ENCODE measurements at places on chromosomes 13 and 19. TPM values are rescaled to one million over a fixed set of nuclear protein-coding genes. Genes with fewer than 3 reads are reported as not detected.
A peak's percentile ranks its signal among the peaks of the same experiment; 100 is the strongest.

CDC37 gene
- 149 TPM for total RNA-seq

DNA sequence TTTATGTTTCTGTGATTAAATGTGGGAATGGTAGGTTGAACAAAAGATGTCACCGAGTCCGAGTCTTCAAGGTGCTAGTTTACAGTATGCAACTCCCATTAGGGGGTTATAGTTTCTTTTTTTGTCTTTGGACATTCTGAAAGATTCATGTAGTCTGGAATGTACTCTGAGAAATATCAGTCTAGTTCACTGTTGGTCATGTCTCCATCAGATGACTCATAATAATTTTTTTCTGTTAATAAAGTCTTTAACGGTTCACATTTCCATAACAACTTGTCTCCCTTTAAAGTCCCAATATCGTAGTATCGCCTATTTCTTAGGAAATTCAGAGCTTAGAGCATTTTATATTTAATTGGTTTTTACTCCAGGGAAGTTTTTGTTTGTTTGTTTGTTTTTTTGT lies 13.5 kb upstream of the ESD start:
- H3K4me1 ChIP-seq: no peaks in the 10 kb centered on the region
- H3K4me3 ChIP-seq: no peak overlapping the region
- no peak for DNase-seq
- H3K27ac ChIP-seq: no peak overlapping the region
- no peaks in the 10 kb centered on the region for H3K36me3 ChIP-seq

- H3K27me3 ChIP-seq: peaks cover 64% of the 10 kb centered on the region
- no peaks in the 10 kb centered on the region for H3K36me3 ChIP-seq
- H3K4me3 ChIP-seq: no peak overlapping the region
- no peak for DNase-seq
Observed at GRCh38 chr13:78606471-78607408, 3.4 kb upstream of the POU4F1 start.

C19orf67 gene
- not detected for total RNA-seq

DNA sequence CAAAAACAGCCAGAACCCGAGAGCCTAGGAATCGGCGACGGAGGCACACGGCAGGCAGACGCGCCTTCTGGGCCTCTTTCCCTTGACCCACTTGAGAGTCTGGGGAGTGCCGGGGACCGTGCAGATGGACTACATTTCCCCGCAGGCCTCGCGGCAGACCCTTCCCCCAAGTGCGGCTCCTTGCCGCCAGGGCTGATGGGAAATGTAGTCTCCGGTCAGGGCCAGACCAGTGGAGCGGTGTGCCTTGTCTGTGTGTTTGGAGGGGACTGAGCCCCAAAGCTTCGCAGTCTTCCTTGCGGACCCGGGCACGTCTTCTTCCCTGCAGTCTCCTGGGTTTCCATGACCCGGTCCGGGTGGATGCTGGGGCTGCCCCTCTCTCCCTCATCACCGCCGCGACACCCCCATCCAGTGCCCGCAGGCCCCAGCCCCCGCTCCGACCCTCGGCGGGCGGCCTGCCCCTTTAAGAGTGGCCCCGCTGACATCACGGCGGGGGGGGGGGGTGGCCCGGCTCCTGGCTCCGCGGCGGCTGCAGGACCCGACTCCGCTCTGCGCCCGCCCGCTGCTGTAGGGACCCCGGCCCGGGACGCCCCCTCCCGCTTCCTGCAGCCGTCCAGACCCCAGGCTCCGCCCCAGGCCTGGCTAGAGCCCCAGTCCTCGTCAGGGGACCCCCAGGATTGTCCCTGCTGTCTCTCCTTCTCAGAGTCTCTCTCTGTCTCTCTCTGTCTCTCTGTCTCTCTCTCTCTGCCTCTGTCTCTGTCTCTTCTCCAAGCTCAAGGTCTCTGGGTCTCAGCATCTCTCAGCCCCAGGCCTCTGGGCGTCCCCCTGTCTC lies 758 bp upstream of the CACNG7 start:
- H3K27ac ChIP-seq: no peak overlapping the region
- H3K4me3 ChIP-seq: no peak overlapping the region
- no peaks in the 10 kb centered on the region for H3K4me1 ChIP-seq
- peaks cover 25% of the 10 kb centered on the region for H3K27me3 ChIP-seq
- peak; percentile 2 for DNase-seq

GRCh38 chr19:34461375-34462100 lies 20.0 kb upstream of the WTIP start:
- no peak for DNase-seq
- H3K36me3 ChIP-seq: peaks cover 76% of the 10 kb centered on the region
- H3K4me3 ChIP-seq: no peak overlapping the region
- H3K27ac ChIP-seq: no peak overlapping the region
- H3K27me3 ChIP-seq: no peaks in the 10 kb centered on the region

GRCh38 chr13:30880856-30881155 lies 25.3 kb upstream of the MEDAG start:
- DNase-seq: no peak
- no peak overlapping the region for H3K27ac ChIP-seq
- no peak overlapping the region for H3K4me3 ChIP-seq
- no peaks in the 10 kb centered on the region for H3K27me3 ChIP-seq
- no peaks in the 10 kb centered on the region for H3K4me1 ChIP-seq

- no peak overlapping the region for H3K4me3 ChIP-seq
- no peak for DNase-seq
- H3K36me3 ChIP-seq: no peaks in the 10 kb centered on the region
- no peaks in the 10 kb centered on the region for H3K4me1 ChIP-seq
- no peaks in the 10 kb centered on the region for H3K27me3 ChIP-seq
Observed at GRCh38 chr13:60019119-60019993, 144.4 kb downstream of the DIAPH3 start.

GRCh38 chr19:1473085-1473851 lies 5.7 kb downstream of the C19orf25 start:
- H3K4me3 ChIP-seq: no peak overlapping the region
- H3K36me3 ChIP-seq: no peaks in the 10 kb centered on the region
- peaks cover 33% of the 10 kb centered on the region for H3K27me3 ChIP-seq
- no peak for DNase-seq
- H3K27ac ChIP-seq: no peak overlapping the region
- peaks cover 42% of the 10 kb centered on the region for H3K4me1 ChIP-seq

GRCh38 chr13:57311009-57311586 lies 144.1 kb downstream of the PRR20E start:
- DNase-seq: no peak
- no peaks in the 10 kb centered on the region for H3K36me3 ChIP-seq

DNA sequence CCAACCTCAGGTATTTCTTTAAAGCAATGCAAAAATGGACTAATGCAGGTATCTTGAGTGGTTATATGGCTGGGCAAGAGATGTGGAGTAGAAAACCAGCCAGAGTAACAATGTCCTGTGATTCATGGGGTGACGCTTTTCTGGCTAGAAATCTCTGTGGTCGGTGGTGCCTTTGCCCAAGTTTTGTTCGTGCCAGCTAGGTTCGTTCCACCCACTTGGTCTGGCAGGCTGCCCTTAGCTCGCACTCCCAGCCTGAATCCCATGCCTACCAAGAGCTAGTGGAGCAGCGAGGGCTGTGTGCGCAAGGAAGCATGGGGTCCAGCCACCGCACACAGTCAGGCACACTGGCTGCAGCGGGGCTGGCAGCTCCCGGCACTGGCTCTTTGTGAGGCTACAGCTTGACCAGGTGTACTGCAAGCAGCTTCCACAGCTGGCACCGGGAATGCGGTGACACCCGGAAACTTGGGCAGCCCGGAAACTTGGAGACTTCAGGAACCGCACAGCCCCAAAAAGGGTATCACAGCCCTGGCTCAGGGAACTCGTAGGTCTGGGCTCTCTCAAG lies 349.6 kb upstream of the PCDH20 start:
- H3K4me3 ChIP-seq: no peak overlapping the region
- H3K27me3 ChIP-seq: no peaks in the 10 kb centered on the region
- H3K27ac ChIP-seq: no peak overlapping the region
- H3K36me3 ChIP-seq: no peaks in the 10 kb centered on the region

DNA sequence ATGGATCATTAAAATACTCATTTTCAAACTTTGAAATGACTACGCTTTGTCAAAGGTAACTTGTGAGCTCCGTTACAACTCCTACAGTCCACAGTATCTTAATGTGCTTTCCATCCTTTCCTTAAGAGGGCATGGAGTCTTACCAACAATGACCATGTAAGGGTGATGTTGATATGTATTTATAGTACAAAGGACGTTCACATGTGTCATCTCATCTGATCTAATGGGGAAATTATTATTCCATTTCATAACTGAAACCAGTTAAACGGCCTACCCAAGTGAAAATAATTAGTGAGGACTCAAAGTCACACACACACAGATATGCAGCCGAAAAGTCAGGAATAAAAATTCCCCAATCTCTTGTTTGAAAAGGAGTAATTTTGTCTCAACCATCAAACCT lies 9.6 kb downstream of the USP12 start:
- H3K27ac ChIP-seq: no peak overlapping the region
- DNase-seq: no peak
- no peaks in the 10 kb centered on the region for H3K36me3 ChIP-seq

ZNF540 gene
- 9.7 TPM for total RNA-seq

WTIP gene
- total RNA-seq: 15.2 TPM

DNA sequence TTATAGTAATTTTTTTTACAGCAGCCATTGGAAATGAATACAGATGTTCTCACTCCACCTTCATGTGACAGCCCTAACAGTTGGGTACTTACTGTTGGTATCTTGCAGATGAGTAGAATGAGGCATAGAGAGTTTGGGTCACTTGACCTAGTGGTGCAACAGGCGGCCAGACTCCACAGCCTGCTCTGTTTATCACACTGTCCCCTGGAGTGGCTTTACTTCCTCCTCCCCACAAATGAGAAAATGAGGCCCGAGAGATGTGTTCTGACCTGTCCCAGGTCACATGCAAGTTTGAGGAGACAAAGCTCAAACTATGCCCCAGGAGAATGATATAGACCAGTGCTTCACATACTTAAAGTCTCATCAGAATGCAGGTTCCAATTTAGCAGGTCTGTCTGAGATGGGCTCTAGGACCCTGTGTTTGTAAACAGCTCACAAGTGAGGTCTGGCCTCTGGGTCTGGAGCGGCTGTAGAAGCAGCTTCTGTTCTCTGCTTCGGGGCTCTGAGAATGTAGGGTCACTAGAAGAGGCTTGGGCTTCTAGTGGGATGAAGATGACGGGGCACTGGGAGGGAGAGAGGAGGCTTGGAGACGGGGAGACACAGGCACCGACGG lies 37.4 kb upstream of the RCBTB2 start:
- H3K27me3 ChIP-seq: no peaks in the 10 kb centered on the region
- no peak for DNase-seq
- peaks cover 3% of the 10 kb centered on the region for H3K4me1 ChIP-seq
- peak overlapping the region; percentile 81 for H3K27ac ChIP-seq

MEDAG gene
- 99.7 TPM for total RNA-seq

DNA sequence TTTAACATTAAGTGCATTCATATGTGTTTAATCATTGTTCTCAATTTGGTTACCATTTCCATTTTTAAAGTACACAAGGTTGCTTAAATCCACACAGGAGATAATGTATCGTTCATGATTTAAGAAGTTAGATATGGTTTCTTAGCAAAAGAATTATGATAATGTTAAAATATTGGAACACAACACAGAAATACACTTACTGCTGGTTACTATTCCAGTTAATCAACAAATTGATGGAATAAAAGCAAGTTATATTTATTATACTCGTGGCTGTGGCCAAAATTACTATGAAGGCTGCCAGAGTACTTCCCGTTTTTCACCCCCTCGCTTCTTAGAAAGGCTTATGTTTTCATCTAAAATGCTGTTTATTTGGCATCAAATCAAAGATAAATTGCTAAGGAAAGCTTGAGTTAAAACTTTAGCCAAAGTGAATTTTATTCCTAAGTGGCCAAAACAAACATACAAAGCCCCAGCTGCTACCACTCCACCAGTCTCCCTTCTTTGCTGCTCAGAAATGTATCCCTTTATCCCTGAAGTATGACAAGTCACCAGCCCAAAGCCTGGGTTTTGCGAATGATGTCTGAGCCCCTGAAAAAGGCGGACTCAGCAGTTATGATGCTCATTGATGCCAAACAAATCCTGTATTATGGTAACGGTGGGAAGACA lies 27.7 kb downstream of the LCP1 start:
- no peaks in the 10 kb centered on the region for H3K4me1 ChIP-seq
- no peaks in the 10 kb centered on the region for H3K36me3 ChIP-seq
- no peak overlapping the region for H3K4me3 ChIP-seq
- H3K27ac ChIP-seq: no peak overlapping the region
- no peaks in the 10 kb centered on the region for H3K27me3 ChIP-seq
- no peak for DNase-seq

DNA sequence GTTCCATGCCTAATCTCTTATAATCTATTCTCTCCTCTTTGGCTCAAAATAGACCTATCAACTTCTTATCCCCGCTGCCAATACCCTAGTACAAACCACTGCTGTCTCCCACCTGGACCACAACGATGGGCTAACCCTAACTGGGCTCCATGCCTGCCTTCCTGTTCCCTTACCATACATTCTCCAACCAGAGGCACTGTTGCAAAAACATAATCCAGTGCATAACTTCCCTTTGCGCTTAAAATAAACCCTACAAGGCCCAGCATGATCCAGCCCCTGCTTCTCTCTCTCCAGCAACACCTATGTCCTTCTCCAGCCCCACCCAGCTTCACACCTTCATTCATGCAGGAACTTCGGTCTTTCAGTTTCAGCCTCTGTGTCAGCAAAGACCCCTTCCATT lies 27.4 kb upstream of the CEBPA start:
- no peak for DNase-seq
- no peaks in the 10 kb centered on the region for H3K36me3 ChIP-seq
- H3K27ac ChIP-seq: no peak overlapping the region

GRCh38 chr13:24618011-24618955 lies 61.9 kb upstream of the ATP12A start:
- peak; percentile 15 for DNase-seq
- no peaks in the 10 kb centered on the region for H3K4me1 ChIP-seq
- no peak overlapping the region for H3K27ac ChIP-seq

DNA sequence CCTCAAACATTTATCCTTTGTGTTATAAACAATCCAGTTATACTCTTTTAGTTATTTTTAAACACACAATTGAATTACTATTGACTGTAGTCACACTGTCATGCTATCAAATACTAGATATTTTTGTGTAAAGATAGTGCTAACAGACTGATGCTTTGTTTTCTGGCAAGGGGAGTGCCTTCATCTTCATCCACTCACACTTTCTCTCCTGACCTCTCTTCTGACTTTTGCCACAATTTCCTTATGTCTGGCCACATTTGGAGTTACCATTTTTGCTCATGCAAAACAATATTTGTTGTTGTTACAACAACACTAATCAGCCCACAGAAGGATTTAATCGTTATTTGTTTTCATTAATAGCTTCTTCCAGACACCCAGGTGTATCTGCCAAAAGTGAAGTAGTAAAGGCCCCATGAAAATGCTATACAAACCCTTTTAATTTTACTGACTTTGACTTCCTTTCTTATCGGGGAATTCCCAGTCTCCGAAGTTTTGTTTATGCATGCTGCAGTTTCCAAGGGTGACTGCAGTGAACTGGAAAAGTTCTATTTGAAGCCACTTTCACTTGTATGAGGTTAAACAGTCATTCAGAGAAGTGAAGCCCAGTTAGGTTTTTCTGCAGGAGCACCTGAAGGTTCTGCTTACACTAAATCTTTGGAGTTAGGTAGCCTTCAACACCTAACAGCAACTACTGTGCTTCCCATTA lies 66.1 kb upstream of the FRY start:
- H3K36me3 ChIP-seq: no peaks in the 10 kb centered on the region
- H3K4me1 ChIP-seq: peaks cover 6% of the 10 kb centered on the region
- H3K27ac ChIP-seq: no peak overlapping the region
- H3K27me3 ChIP-seq: no peaks in the 10 kb centered on the region
- H3K4me3 ChIP-seq: no peak overlapping the region
- DNase-seq: peak; percentile 40

GRCh38 chr19:18283338-18283737 lies 1.9 kb upstream of the JUND start:
- H3K36me3 ChIP-seq: peaks cover 7% of the 10 kb centered on the region
- H3K4me3 ChIP-seq: no peak overlapping the region
- peaks cover 16% of the 10 kb centered on the region for H3K4me1 ChIP-seq
- H3K27me3 ChIP-seq: no peaks in the 10 kb centered on the region

Data from thyroid gland (tissue), 4 donors.